Activated T-helper 1 cell treated with anti-CD3 and anti-CD28 coated beads, Interleukin-12 subunit alpha, Interleukin-12 subunit beta, Interleukin-2, Interleukin-4 antibody, amounts not matched to agents 30 ng/mL and 10 ng/mL and 1 ng/mL, durations not matched to agents 14 hours and 24 hours and 36 hours (primary cell): ENCODE measurements at places on chromosomes 3 and 15. TPM values are rescaled to one million over a fixed set of nuclear protein-coding genes. Genes with fewer than 3 reads are reported as not detected.

- H3K27me3 ChIP-seq, result peaks cover 16% of the 10 kb centered on the region
- no peak overlapping the region for H3K27ac ChIP-seq
- DNase-seq, result no peak
- H3K4me1 ChIP-seq, result peaks cover 12% of the 10 kb centered on the region
Observed at GRCh38 chr3:188975600-188976314, 196.0 kb upstream of the TPRG1 start.

GRCh38 chr3:42195879-42196330 is 70.1 kb downstream of the CCK start:
- no peak overlapping the region for H3K27ac ChIP-seq
- H3K4me1 ChIP-seq, result peaks cover 31% of the 10 kb centered on the region
- DNase-seq, result no peak
- no peak overlapping the region for H3K4me3 ChIP-seq
- H3K27me3 ChIP-seq, result no peaks in the 10 kb centered on the region

ISG20 gene
- total RNA-seq, result 31.2 and 34.9 TPM in 2 replicates

DNA sequence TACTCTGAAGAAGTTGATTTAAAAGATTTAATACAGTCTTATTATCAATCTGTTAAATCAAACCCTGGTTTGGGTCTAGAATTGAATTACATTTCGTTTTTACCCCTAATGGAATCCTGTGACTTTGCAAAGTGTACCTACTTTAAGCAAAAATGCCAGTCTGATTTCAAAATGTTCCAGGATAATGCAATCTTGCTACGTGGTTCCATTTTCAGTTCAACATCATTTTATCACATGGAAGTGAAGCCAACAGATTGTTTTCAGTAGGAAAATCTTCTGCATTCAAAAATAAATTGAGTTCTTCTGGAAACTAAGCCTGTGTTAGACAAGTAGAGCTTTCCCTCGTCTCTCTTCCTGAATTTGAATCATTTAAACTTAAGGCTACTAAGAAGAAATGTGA is 356.4 kb downstream of the CHST2 start:
- H3K36me3 ChIP-seq, result no peaks in the 10 kb centered on the region
- no peaks in the 10 kb centered on the region for H3K4me1 ChIP-seq
- DNase-seq, result no peak
- H3K4me3 ChIP-seq, result no peak overlapping the region
- H3K27me3 ChIP-seq, result no peaks in the 10 kb centered on the region
- H3K27ac ChIP-seq, result no peak overlapping the region

DNA sequence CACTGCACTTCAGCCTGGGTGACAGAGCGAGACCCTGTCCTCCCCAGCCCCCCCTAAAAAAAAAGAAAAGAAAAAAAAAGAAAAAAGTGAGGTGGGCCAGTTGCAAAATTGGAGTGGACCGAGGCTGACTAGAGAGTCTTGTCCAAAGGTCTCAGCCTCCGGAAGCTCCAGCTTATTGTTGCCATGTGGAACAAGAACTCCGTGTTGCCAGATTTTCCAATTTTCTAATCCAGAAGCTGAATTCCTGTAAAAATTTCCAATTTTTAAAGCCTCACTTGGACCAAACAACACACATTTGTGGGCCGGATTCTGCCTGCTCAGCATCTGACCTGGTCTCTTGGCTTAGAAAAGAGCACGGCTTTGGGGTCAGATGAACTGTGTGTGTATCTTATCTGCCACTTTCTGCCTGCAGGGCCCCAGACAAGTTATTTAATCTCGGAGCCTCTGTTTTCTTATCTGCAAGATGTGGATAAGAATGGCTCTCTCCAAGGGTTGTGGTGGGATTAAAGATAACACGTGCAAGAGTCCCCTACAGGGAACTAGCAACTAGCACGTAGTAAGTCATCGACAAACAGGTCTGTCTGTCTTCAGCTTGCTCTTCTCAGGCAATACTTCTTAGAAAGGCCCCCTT is 73.7 kb upstream of the TLE3 start:
- no peaks in the 10 kb centered on the region for H3K4me1 ChIP-seq
- peaks cover 15% of the 10 kb centered on the region for H3K27me3 ChIP-seq
- H3K4me3 ChIP-seq, result no peak overlapping the region
- H3K27ac ChIP-seq, result no peak overlapping the region
- no peaks in the 10 kb centered on the region for H3K36me3 ChIP-seq

IL5RA gene
- total RNA-seq, result 0.12 TPM in 1 of 2 replicates, not detected in the other

DNA sequence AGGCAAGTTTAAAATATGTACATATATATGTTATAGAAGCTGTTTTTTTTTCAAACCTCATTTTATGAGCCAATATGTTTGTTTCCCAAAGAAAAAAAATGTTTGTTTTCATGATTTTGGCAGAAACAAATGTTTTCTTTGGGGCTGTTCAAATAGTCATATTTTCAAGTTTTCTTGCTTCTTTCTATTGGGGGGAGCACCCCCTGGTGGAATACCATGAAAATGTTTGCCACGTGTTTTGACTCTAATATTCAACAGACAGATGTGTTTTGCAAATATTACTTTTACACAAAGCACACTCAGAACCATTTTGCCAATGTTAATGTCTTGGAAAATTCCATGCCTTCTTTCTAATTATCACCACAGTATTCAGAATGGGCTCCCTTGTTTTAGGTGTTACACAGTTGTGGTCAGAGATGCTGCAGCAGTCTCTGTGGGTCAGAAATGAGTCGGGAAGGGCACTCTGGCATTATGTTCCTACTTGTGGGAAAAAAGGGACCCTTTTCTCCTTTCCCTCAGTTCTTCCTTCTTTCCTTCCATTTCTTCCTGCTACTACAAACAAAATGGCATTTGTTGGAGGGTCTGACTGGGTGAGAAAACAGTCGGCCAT is 817.0 kb downstream of the TUSC7 start:
- H3K27ac ChIP-seq, result no peak overlapping the region
- no peak overlapping the region for H3K4me3 ChIP-seq
- no peaks in the 10 kb centered on the region for H3K27me3 ChIP-seq
- no peaks in the 10 kb centered on the region for H3K4me1 ChIP-seq
- DNase-seq, result no peak
- no peaks in the 10 kb centered on the region for H3K36me3 ChIP-seq

SLCO3A1 gene
- 18.2 and 20.0 TPM in 2 replicates for total RNA-seq

DNA sequence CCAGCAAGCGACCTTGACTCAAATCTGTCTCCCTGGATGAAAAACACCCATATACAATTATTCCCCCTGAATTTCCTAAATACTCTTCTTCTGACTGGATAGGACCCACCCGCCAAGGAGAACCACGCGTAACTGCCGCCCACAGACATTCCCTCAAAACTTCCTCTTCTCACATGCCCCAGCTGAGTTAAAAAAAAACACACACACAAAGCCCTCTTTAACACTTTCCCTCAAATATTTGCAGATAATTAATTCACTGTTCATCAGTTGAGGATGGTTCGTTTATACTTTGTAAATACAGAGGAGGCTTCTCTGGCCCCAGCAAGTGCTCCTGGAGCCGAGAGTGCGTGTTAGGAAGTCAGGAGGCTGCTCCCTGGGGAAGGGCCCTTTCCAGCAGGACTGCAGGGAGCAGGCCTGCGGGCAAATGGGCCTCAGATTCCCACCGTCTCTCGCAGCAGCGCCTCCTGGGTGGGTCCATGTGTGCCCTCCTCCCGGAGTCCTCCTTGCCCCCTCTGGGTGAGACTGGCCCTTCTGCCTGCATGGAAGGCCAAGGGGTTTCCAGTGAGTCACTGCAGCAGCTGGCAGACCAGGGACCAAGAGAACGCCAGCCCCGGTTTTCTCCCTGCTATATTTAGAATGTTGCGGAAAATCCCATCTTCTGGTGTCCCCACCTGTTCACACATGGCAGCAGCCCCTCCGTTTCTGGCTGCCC is 46.8 kb downstream of the MGLL start:
- peaks cover 22% of the 10 kb centered on the region for H3K4me1 ChIP-seq
- H3K27ac ChIP-seq, result no peak overlapping the region
- H3K36me3 ChIP-seq, result peaks cover 5% of the 10 kb centered on the region
- DNase-seq, result no peak
- peaks cover 2% of the 10 kb centered on the region for H3K27me3 ChIP-seq
- H3K4me3 ChIP-seq, result peak overlapping the region; percentile 37

DNA sequence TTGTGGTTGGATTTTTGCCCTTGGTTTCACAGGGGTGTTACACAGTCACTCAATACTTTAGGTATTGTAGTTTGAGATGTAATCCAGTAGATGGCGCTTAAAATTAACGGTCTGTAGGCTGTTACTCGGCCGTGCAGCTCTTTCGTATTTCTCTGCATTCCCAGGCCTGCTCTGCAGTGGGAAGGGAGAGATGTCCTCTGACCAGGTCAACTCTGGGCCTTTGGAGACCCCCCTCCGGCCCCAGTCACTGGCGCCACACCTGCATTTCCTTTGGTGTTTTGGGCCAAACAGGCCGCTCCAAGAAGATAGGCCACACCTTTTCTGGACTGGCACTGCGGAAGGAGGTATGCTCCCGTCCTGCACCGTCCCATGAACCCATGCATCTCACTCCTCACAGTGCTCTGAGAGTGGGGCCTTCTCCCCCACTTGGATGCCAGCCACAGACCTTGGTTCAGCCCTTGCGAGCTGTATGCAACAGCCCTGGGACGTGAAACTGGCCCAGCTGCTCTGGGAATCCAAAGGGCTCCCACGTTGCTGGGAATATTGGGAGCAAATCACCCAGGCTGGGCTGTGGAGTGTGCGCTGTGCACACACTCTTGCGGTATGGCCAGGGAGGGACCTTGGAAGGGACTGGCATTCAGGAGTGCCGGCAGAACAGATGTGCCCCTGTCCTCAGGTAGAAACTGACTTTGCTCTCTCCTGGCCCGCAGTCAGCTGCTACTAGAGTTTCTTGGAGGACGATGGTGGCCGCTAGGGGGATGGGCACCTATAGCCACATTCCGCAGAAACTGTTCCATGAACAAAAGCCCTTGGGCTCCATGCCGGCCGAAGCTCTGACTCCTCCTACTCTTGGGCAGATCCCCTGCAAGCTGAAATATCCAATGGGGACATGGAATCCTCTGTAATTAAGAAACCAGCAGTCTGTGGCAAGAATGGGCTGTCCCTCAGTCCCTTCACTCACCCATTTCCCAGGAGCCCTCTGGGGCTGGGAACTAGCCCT is 410.5 kb upstream of the CADM2 start:
- no peaks in the 10 kb centered on the region for H3K36me3 ChIP-seq
- no peaks in the 10 kb centered on the region for H3K4me1 ChIP-seq
- no peak overlapping the region for H3K27ac ChIP-seq
- DNase-seq, result no peak

DNA sequence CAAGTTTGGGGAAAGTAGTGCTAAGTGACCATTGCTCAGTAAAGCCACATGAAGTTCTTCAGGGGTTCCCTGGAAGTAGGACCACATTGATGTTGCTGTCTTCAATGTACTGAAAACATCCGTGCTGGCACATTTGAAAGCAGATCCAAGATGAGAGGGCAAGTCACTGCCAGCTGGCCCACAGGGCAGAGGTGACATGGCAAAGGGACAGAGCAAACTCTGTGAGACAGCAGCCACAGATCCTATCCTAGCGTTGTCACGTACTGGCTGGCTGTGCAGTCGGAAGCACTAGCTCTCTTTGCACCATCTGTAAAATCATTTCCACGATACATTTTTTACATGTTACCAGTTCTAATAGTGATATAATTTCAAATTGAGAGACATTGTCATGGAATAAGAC is 13.8 kb downstream of the MUC13 start:
- no peaks in the 10 kb centered on the region for H3K4me1 ChIP-seq
- H3K4me3 ChIP-seq, result no peak overlapping the region
- DNase-seq, result no peak
- H3K27me3 ChIP-seq, result peaks cover 51% of the 10 kb centered on the region

GRCh38 chr15:87268675-87269074 is 987.9 kb downstream of the NTRK3 start:
- H3K4me1 ChIP-seq, result no peaks in the 10 kb centered on the region
- no peaks in the 10 kb centered on the region for H3K36me3 ChIP-seq
- DNase-seq, result no peak
- no peak overlapping the region for H3K27ac ChIP-seq
- H3K27me3 ChIP-seq, result no peaks in the 10 kb centered on the region

OXTR gene
- total RNA-seq, result 1.0 and 1.2 TPM in 2 replicates

GRCh38 chr3:126548556-126549466 is 9.9 kb downstream of the C3orf22 start:
- H3K27ac ChIP-seq, result no peak overlapping the region
- H3K27me3 ChIP-seq, result peaks cover 1% of the 10 kb centered on the region
- DNase-seq, result no peak
- H3K36me3 ChIP-seq, result no peaks in the 10 kb centered on the region
- H3K4me1 ChIP-seq, result no peaks in the 10 kb centered on the region
- no peak overlapping the region for H3K4me3 ChIP-seq

DNA sequence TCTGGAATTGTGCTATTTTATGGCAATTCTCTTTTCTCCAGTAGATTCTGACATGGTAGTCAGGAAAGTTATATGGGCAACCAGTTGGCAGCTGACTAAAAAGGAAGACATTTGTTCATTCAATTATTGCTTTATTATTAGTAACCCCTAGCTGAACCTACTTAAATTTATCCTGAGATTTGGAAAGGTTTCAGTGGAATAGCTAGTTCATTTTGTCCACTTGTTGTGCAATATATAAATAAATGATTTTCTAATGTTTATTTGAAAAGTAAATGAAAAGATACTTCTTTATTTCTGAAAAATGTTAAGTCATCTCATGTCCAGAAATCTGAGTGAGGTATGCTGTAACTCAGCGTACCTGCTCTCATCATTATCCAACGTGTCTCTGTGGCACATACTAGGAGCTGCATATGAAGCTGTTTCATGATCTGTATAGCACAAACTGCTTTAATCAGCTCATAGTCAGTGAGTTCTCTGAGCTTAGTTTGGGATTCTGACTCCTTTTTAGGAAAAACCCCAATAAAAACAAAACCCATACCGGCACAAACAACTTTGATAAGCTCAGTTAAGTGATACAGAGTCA is 35.9 kb downstream of the RARB start:
- H3K27me3 ChIP-seq, result no peaks in the 10 kb centered on the region
- DNase-seq, result no peak
- no peaks in the 10 kb centered on the region for H3K36me3 ChIP-seq
- no peak overlapping the region for H3K4me3 ChIP-seq

DNA sequence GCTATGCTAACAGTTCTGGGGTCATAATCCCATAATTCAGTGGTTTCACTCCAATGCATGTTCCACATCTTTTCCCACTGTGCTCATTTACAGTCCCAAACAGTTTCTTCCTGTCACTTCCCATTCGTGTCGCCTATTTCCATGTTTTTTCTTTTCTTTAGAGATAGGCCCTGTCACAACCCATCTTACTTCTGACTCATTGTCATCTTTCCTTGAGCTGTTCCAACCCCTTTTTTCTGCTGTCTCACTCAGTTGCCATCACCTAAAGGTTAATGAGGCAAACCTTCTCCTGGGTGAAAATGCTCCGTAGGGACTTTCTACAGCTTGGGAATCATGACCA is 814.5 kb downstream of the VGLL3 start:
- no peak for DNase-seq
- no peaks in the 10 kb centered on the region for H3K4me1 ChIP-seq
- no peaks in the 10 kb centered on the region for H3K36me3 ChIP-seq
- H3K27me3 ChIP-seq, result peaks cover 1% of the 10 kb centered on the region
- H3K27ac ChIP-seq, result no peak overlapping the region

C3orf52 gene
- total RNA-seq, result 12.4 and 12.8 TPM in 2 replicates

DNA sequence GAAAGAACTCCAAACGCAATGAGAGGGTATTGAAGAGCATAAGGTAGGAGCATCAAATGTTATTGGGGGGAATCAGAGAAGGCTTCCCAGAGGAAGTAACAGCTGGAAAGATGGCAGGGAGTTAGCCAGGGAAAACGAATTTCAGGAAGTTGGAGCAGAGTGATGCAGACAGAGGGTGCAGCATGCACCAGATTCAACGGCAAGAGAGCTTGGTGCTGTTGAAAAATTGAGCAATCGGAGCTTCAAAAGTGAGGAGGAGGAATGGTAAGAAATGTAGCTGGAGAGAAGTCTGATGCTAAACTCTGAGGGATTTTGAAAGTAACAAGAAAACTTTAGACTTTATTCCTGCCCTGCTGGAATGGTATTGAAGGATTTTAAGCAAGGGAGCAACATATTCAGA is 541.0 kb upstream of the LMCD1 start:
- no peak overlapping the region for H3K27ac ChIP-seq
- H3K36me3 ChIP-seq, result no peaks in the 10 kb centered on the region
- DNase-seq, result no peak
- H3K4me3 ChIP-seq, result no peak overlapping the region
- H3K27me3 ChIP-seq, result no peaks in the 10 kb centered on the region
- H3K4me1 ChIP-seq, result no peaks in the 10 kb centered on the region

CFAP92 gene
- total RNA-seq, result 0.13 and 0.29 TPM in 2 replicates
